ENCODE measurements at places on chromosomes 3 and 15.

- DNase-seq = no peak
- no peak overlapping the region for H3K4me3 ChIP-seq
- no peaks in the 10 kb centered on the region for H3K36me3 ChIP-seq
- no peaks in the 10 kb centered on the region for H3K27me3 ChIP-seq
- peaks cover 28% of the 10 kb centered on the region for H3K4me1 ChIP-seq
These were observed 387.6 kb downstream of the ROBO2 start for GRCh38 chr3:77427528-77427927.

GRCh38 chr15:51094606-51095569 lies at the start of gene TNFAIP8L3:
TNFAIP8L3 (minus strand) TSS chr15:51094906; CDS start chr15:51094595, 311 bp downstream.
- no peak within 1 kb of the TSS for H3K27ac ChIP-seq
- no peaks in the 10 kb centered on the region for H3K36me3 ChIP-seq
- peaks cover 8% of the 10 kb centered on the region for H3K4me1 ChIP-seq
- H3K4me3 ChIP-seq = peak within 1 kb of the TSS; percentile 39

- no peak overlapping the region for H3K4me3 ChIP-seq
- no peaks in the 10 kb centered on the region for H3K36me3 ChIP-seq
- H3K27me3 ChIP-seq = no peaks in the 10 kb centered on the region
These were observed 9.9 kb downstream of the ITPR1 start for GRCh38 chr3:4503050-4503449.

- peak; percentile 67 for DNase-seq
- H3K4me1 ChIP-seq = peaks cover 20% of the 10 kb centered on the region
- H3K36me3 ChIP-seq = no peaks in the 10 kb centered on the region
- H3K4me3 ChIP-seq = no peak overlapping the region
- H3K27me3 ChIP-seq = no peaks in the 10 kb centered on the region
These were observed 4.5 kb upstream of the SEMA3B start for GRCh38 chr3:50264383-50264963.

- no peak overlapping the region for H3K27ac ChIP-seq
- H3K27me3 ChIP-seq = no peaks in the 10 kb centered on the region
- no peaks in the 10 kb centered on the region for H3K36me3 ChIP-seq
- H3K4me3 ChIP-seq = no peak overlapping the region
These were observed 37.1 kb downstream of the SLC12A8 start for GRCh38 chr3:125175295-125176078.

GRCh38 chr3:54771050-54771449 lies 156.8 kb downstream of the LRTM1 start:
- no peak overlapping the region for H3K27ac ChIP-seq
- no peaks in the 10 kb centered on the region for H3K27me3 ChIP-seq
- H3K4me1 ChIP-seq = no peaks in the 10 kb centered on the region
- no peak for DNase-seq
- H3K4me3 ChIP-seq = no peak overlapping the region

Data from A673 (cell line).